Right ventricle myocardium inferior (tissue), 1 donor: ENCODE measurements at places on chromosomes 2 and 18. TPM values are rescaled to one million over a fixed set of nuclear protein-coding genes. Genes with fewer than 3 reads are reported as not detected.

EHD3 gene
- 27.9 TPM for total RNA-seq

NCKAP5 gene
- 4.3 TPM for total RNA-seq

PROKR1 gene
- total RNA-seq = not detected

DNA sequence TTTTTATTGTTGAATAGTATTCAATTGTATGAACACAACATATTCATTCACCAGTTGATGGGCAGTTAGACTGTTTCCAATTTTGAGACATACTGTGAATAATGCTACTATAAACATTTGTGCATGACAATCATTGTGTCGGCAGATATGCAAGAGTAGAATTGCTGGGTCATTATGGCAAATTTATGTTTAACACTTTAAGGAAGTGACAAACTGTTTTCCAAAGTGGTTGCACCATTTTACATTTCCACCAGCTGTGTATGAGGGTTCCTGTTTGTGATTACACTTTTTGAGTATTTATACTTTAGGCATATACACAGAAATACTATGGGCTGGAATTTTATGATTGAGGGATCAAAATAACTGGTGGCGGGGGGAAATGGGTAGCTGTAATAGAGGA lies 61.2 kb downstream of the MAP4K3 start:
- no peak for DNase-seq

DNA sequence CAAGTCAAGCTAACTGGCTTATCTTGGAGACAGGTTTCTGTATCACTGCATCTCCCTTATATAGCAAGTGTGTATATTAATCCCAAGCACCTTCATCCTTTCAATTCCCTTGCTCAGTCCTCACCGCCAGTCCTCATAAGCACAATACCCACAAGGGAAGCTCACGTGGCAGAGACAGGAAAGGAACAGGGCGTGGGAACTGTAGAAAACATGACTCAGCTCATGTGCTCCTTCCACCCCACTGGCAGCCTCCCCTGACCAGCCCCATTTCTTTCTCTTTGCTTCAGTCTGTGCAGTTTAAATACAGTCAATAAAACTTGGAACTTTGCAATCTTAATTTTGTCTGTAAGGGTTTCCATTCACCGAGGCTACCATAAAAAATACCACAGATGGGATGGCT lies 36.5 kb upstream of the CDH19 start:
- DNase-seq = peak; percentile 52

GRCh38 chr18:30132959-30133358 lies 909.6 kb downstream of the DSC3 start:
- DNase-seq = no peak

- DNase-seq = no peak
Measured at GRCh38 chr2:230602562-230603230, 109.9 kb upstream of the CAB39 start.

DNA sequence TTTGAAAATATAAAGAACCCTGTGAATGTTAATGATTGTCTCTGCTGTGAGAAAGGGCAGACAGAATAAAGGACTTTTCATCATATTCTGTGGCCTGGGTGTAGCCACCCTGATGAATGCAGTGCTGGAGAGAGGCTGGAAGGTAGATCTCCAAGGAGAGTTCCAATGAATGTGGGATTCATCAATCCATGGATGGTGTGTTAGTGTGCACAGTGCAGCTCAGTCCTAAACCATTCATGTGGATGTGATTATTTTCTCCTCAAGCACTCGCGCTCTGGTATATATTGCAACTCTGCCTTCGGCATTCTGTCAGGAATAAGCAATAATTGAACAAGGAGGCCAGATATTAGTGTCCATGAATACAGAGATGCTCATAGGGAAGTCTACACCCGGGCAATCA lies 47.1 kb downstream of the LRRTM1 start:
- DNase-seq = no peak

- DNase-seq = no peak
Measured at GRCh38 chr18:49360582-49360981, 99.9 kb downstream of the DYM start.

GRCh38 chr2:234334756-234335155 lies 162.1 kb downstream of the ARL4C start:
- no peak for DNase-seq

- DNase-seq = no peak
Measured at GRCh38 chr18:63161761-63162195, 157.8 kb downstream of the BCL2 start.

DNA sequence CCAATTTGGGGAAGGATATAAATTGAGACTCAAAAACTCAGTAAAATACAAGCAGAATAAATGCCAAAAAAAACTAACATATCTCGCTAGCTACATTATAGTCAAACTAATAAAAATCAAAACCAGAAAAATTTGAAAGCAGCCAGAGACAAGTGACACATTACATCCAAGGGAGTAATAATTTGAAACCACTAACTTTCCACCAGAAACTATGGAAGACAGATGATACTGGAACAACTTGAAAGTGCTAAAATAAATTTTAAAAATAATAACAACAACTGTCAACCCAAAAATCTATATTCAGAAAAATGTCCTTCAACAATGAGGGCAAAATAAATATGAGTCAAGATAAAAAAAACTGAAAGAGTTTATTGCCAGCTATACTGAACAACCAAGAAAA lies 110.7 kb downstream of the EVA1A start:
- DNase-seq = no peak

- no peak for DNase-seq
Measured at GRCh38 chr2:204608237-204608939, 63.1 kb downstream of the PARD3B start.

GRCh38 chr18:10194592-10194991 lies 259.8 kb upstream of the APCDD1 start:
- no peak for DNase-seq

GRCh38 chr2:39158351-39158750 lies 37.5 kb upstream of the SOS1 start:
- DNase-seq = no peak
